ENCODE measurements at places on chromosomes 3 and 15. TPM values are rescaled to one million over a fixed set of nuclear protein-coding genes. Genes with fewer than 3 reads are reported as not detected.

The CXCR6 gene
- 0.22 TPM for total RNA-seq

The CCR2 gene
- not detected for total RNA-seq

The BRPF1 gene
- 20.8 TPM for total RNA-seq

The LTK gene
- 3.9 TPM for total RNA-seq

The CFAP92 gene
- total RNA-seq, result 0.14 TPM

The BDH1 gene
- total RNA-seq, result 17.1 TPM

The SCN5A gene
- 1.1 TPM for total RNA-seq

The CD80 gene
- not detected for total RNA-seq

The SLC24A5 gene
- not detected for total RNA-seq

The DNAH12 gene
- 0.14 TPM for total RNA-seq

The TMEM212 gene
- total RNA-seq, result not detected

The GANC gene
- total RNA-seq, result 13.1 TPM

The XIRP1 gene
- 0.14 TPM for total RNA-seq

All from placental pericyte (primary cell).